ENCODE measurements at places on chromosomes 4 and X. TPM values are rescaled to one million over a fixed set of nuclear protein-coding genes. Genes with fewer than 3 reads are reported as not detected.

NALF2 gene
- 3.7 TPM for total RNA-seq

SLC26A1 gene
- total RNA-seq = 0.38 TPM

TMEM165 gene
- total RNA-seq = 54.3 TPM

PAGE1 gene
- total RNA-seq = not detected

HTR2C gene
- not detected for total RNA-seq

CLCN3 gene
- 16.7 TPM for total RNA-seq

ADH1C gene
- not detected for total RNA-seq

TGIF2LX gene
- not detected for total RNA-seq
